Hematopoietic multipotent progenitor cell treated with erythropoietin and hydrocortisone succinate and interleukin-3 and kit ligand, for 4 days (in vitro differentiated cells): ENCODE measurements at places on chromosomes 3 and 15.

- DNase-seq = peak; percentile 93
These were observed 25.0 kb downstream of the IRAK2 start for GRCh38 chr3:10189557-10190354.

DNA sequence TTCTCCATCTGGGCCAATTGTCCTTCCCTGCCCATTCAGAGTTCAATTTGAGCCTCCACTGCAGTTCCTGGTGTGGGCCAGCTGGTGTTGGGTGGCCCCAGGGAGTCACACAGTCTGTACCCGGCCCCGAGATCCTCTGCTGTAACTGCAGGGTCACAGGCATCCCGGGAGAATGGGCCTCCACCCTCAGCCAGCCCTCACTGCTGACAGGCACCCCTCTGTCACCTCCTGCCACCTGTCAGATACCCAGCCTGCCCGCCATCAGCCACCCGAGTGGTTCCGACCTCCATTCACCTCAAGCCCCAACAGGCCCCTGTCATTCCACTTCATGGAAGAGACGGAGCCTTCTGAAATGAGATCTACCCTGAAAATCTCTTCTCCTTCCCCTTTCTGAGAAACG is 73.2 kb downstream of the ST8SIA2 start:
- DNase-seq = no peak

GRCh38 chr3:69880069-69880640 is 119.4 kb upstream of the SAMMSON start:
- DNase-seq = no peak

- no peak for DNase-seq
These were observed 101.5 kb upstream of the UBE2E1 start for GRCh38 chr3:23704298-23704697.

GRCh38 chr3:8183627-8184026 is 318.0 kb upstream of the LMCD1 start:
- peak; percentile 46 for DNase-seq

DNA sequence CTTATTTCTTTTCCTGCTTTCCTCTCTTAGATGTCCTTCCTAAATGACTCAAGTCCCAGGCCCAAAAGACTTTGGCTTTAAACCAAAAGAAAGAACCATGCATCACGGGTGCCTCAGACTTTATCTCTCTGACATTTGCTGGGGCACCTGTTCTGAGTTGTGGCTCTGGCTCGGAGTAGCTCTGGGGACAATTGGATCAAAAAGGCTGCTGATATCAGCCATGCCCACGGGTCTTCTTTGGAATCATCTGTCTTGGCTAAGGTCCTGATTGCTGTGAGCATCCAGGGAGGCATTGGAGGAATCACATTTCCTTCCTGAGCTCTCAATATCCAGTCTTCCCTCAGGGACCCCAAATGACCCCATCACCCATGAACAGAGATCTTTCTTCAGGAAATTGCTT is 59.9 kb downstream of the CLSTN2 start:
- no peak for DNase-seq

DNA sequence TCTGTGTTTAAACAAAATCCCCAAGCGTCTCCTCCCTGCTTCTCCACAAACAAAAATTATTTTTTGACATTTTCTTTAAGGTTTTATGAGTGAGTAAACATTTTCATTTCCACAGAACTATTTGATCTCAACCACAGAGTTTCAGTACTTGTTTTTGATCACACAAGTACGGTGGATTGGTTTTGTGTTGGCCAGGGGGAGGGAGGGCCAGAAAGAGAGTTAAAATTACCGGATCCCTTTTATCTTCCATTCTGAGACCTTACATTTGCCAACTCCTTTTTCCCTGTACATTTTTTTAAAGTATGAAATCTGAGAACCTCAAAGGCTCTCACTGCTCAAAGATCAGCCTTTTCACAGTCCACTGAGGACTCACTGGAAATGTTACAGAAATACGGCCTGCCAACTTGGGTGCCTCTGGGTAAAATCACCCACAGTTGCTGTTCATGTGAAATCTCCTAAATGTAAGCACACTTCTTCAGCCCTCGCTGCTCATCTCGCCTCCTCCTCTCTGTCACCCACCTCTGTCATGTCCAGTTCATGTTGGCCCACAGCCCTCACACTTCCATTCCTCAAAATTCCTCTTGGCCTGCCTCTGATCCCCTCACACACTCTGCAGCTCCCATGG is 1.7 kb downstream of the HOMER2 start:
- no peak for DNase-seq

- DNase-seq = peak; percentile 3
These were observed 532.1 kb upstream of the SEMA6D start for GRCh38 chr15:47184908-47185801.

GRCh38 chr3:14524920-14525660 is 15.1 kb downstream of the GRIP2 start:
- no peak for DNase-seq

DNA sequence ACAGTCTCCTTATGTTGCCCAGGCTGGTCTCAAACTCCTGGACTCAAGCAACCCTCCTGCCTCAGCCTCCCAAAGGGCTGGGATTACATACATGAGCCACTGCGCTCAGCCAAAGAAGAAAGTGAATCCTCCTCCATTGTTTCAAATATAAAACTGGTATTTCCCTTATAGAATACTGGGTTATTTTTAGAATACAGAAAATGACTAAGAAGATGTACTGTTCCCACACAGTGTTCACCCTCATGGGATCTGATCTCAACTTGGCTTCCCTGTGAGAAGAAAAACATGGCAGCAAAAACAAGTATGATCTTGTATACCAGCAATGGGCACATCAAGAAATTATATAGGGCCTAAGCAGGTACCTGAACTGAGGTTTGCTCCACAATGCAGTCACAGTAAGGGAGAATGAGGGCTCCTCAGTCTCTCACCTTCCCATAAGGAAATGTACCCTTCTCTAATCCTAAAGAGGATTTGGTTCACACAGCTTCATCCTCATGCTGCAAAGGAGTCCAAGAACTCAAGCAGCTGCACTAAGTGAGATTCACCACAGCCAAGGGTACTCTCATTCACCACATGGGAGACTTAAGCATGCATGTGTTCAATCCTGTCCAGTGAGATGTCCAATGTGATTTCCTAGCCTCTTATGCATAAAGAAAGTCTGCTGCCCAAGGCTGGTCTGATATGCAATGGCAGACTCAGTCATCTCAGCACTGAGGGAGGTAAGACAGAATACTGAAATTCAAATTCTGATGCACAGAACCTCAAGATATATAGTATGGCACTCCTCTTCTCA is 25.8 kb downstream of the USP4 start:
- DNase-seq = no peak

GRCh38 chr3:66797889-66798560 is 200.1 kb upstream of the KBTBD8 start:
- DNase-seq = no peak

DNA sequence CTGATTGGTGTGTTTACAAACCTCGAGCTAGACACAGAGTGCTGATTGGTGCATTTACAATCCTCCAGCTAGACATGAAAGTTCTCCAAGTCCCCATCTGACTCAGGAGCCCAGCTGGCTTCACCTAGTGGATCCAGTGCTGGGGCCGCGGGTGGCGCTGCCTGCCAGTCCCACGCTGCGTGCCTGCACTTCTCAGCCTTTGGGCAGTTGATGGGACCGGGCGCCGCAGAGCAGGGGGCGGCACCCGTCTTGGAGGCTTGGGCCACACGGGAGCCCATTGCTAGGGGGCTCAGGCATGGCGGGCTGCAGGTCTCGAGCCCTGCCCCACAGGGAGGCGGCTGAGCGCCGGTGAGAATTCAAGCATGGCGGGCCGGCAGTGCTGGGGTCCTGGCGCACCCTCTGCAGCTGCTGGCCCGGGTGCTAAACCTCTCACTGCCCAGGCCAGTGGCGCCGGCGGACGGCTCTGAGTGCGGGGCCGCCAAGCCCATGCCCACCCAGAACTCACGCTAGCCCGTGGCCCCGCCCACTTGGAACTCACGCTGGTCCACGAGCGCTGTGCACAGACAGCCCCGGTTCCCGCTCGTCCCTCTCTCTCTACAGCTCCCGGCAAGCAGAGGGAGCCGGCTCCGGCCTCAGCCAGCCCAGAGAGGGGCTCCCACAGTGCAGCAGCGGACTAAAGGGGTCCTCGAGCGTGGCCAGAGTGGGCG is 6.6 kb upstream of the TBL1XR1 start:
- DNase-seq = no peak

GRCh38 chr15:60485365-60486055 is 6.6 kb upstream of the ICE2 start:
- peak; percentile 51 for DNase-seq
